ENCODE measurements at places on chromosomes 6 and 20. TPM values are rescaled to one million over a fixed set of nuclear protein-coding genes. Genes with fewer than 3 reads are reported as not detected.

The ECT2L gene
- total RNA-seq: not detected

The TMEM217 gene
- 9.6 TPM for total RNA-seq

The RFX6 gene
- total RNA-seq: not detected

The HLA-DOA gene
- 3.2 TPM for total RNA-seq

The SLC22A3 gene
- total RNA-seq: not detected

The CST4 gene
- not detected for total RNA-seq

The APMAP gene
- 33.7 TPM for total RNA-seq

The SNRPB gene
- total RNA-seq: 384 TPM

DNA sequence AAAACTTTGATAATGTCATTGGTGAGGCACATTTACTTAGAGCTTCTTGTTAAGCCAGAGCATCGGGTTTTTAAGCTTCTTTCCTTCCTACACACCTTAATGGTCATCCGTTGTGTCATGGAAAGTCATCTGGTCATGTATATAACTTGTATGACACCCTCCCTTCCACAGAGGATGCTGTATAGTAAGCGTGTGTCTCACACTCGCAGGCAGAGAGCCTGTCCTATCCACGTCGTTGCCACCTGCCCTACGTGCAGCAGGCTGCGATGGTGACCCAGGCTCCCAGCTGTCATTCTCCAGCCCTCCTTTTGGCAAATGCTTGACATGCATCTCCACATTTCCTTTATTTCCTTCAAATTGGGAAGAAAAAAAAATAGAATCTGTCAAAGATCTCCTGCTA is 85.6 kb downstream of the MYB start:
- no peak for DNase-seq

DNA sequence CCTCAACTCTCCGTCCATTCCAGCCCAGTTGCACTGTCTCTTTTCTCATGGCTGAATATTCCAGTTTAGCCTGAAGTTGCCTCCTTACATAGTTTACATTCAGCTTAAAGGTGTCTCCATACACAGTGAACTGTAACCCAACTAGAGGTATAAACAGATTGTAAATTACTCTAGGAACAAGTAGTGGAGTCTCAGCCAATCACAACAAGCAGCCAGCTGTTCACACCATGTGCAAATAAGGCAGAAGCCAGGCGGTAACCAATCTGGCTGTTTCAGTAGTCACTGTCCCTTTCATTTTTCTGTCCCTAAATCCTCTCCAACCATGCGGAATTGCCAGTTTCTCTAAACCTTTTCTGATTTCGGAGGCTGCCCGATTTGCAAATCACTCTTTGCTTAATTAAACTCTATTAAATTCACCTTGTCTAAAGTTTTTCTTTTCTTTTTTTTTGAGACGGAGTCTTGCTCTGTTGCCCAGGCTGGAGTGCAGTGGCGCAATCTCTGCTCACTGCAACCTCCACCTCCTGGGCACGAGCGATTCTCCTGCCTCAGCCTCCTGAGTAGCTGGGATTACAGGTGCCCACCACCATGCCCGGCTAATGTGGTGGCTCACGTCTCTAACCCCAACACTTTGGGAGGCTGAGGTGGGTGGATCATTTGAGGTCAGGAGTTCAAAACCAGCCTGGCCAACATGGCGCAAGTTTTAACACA is 37.6 kb upstream of the GFOD1 start:
- DNase-seq: no peak

DNA sequence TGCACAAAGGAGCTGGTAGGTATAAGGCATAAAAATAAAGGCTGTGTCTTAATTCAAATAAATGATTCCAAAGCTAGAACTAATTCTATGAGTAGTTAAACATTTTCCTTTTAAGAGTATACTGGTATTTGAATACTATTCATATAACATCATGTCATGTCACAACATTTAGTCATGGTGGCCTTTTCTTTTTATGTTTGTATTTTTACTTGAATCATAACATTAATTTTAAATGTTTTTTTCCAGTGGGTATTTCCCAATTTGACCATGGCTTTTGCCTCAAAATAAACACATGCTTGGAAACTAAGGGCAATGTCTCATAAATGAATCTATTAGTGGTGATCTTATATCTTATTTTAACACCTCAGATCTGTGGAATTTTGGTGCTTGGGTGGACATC is 177.1 kb downstream of the CD109 start:
- DNase-seq: no peak

GRCh38 chr20:31713312-31714273 is 9.1 kb downstream of the BCL2L1 start:
- DNase-seq: no peak

DNA sequence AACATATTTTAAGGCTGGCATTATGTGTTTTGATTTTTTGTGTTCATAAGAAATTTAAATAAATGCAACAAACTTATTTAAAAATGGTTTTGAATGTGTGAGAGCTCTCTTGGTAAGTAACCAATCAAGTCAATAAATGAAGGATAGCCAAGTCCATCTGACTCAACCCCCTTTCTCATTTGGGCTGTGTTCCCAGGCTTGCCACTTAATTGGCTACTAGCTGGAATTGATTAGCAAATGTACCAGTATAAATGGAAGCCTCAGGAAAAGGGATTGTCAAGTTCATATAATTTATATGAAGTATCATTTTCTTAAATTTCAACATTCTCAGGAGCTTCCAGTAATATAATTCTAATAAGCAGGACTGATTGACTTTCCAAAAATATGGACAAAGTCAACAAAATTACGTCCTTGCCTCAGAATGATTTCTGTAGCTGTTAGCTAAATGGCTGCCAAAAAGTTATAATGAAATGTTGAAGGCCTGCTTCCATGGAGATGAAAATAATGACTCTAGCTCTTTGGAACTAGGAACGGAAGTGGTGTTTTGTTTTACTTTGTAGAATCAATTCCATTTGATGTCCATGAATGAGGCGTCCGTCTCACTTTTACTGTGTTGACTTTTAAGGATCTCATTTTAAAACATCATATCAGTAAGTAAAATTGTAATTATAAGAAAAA is 614.9 kb downstream of the CDH26 start:
- DNase-seq: no peak

DNA sequence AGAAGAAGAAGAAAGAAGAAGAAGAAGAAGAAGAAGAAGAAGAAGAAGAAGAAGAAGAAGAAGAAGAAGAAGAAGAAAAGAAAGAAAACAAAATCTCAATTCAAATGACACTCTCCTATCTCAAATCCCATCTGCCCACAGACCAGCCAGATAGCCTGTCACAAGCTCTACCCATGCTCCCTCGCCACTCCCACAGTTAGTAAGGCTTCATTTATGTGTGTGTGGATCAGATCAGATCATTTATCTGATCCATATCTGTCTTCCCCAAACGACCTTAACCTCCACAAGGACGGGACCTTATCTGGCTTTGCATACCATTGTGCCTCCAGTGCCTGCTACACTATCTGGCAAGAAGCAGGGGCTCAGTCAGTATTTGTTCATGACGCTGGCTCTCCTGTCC is 81.9 kb upstream of the RREB1 start:
- no peak for DNase-seq

DNA sequence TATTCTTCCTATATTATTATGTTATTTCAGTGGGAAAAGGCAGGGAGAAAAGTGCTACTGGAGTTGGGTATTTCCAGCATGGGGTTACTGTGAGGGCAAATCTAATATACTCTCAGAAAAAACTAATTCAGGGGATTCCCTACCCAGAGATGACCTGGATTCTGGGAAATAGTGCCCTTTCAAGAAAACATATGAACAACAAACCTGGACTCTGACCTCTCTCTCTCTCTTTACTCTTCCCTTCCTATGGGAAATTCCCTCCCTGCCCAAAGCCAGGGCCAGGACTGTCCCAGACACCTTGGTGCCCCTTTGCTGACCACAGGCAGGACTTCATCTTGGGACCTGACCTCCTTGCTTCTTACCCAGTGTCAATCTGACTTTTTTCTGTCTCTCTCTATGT is 1.6 kb upstream of the UBD start:
- no peak for DNase-seq

DNA sequence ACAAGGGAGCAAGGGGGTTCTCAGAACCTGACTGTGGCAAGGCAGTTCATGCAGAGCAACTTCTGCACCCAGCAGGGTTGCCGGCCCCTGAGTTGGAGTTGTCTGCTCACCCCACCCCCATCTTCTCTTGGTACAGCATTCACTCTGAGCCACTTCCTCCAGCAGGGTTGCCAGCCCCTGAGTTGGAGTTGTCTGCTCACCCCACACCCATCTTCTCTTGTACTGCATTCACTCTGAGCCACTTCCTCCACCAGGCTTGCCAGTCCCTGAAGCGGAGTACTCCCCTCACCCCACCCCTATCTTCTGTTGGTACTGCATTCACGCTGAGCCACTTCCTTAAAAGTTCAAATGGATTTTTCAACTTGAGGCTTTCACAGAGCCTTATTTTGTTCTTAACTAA is 79.7 kb upstream of the SYNDIG1 start:
- peak; percentile 16 for DNase-seq

- DNase-seq: no peak
Observed at GRCh38 chr20:48392407-48393310, 435.1 kb downstream of the PREX1 start.

GRCh38 chr20:22619272-22619671 is 34.9 kb upstream of the FOXA2 start:
- DNase-seq: no peak

GRCh38 chr6:158769234-158769770 is 49.9 kb downstream of the EZR start:
- no peak for DNase-seq

GRCh38 chr6:110357664-110358552 is at the start of gene METTL24:
METTL24 (minus strand) TSS chr6:110358349; CDS start chr6:110358272, 77 bp downstream.
- peak; percentile 8 for DNase-seq

DNA sequence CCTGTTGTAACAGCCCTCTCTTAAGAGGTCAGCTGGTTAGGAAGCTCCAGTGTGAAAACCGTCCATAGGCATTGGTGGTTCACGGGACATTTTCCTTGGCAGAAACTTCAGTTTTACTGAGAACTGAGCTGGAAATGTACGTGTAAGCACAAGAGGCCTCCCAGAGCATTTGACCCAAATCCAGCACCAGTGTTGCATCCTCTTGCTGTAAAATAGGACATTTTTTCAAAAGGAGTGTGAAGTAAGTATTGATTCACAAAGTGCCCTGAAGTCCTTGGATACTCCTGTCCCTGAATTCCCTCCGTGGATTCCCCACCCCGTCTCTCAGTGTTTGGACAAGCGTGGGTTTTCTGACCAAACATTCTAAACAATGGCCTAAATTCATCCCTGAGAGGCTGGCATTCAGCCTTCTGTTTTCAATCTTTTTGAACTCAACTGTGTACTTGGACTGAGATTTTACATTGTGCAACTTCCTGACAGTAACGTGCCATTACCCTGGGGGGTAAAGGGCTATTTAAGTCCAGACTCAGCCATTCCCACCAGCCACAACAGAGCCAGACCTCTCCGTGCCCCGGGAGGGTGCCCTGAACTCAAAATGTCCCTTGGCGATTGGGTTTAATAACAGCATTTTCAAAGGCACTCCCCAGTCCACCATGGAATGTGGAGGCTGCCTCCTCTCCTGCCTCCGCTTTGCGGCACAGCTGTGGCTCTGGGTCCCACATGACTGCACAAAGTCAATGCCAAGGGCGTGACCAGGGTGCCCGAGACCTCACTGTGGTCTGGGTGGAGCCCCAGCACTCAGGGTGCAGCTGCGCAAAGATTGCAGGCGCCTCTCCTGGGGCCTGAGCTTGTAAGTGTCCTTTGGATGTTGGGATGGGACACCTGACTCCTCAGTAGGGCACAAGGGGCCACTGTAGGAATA is 92.7 kb upstream of the AFDN start:
- no peak for DNase-seq

- no peak for DNase-seq
Observed at GRCh38 chr20:22226849-22227700, 357.3 kb downstream of the FOXA2 start.

DNA sequence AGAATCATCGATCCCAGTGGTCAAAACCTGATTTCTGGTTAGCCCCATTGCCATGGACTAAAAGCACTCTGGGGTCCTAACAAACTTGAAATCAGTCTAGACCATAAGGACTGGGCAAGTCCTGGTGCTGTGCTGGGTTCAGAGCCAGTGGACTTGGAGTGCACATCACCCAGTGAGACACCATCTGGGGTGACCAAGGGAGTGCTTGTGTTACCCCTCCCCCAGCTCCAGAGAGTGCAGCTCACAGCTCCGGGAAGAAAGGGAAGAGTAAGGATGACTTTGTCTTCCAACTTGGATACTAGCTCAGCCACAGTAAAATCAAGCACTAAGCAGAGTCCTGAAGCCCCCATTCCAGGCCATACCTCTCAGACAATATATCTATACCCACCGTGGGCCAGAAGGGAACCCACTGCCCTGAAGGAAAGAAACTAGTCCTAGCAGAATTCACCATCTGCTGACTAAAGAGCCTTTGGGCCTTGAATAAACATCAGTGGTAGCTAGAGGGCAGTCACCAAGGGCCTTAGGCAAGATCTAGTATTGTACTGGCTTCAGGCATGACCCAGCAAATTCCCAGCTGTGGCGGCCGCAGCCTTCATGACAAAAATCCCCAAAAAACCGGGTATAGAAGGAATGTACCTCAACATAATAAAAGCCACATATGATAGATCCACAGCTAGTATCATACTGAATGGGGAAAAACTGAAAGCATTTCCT is 153.5 kb upstream of the OGFRL1 start:
- no peak for DNase-seq

GRCh38 chr20:22829356-22829755 is 205.8 kb upstream of the SSTR4 start:
- no peak for DNase-seq

GRCh38 chr20:4102381-4102780 is 87.0 kb upstream of the RNF24 start:
- no peak for DNase-seq

GRCh38 chr6:95249175-95249574 is 328.2 kb upstream of the MANEA start:
- no peak for DNase-seq

- no peak for DNase-seq
Observed at GRCh38 chr6:134964451-134965203, 14.7 kb upstream of the ALDH8A1 start.

DNA sequence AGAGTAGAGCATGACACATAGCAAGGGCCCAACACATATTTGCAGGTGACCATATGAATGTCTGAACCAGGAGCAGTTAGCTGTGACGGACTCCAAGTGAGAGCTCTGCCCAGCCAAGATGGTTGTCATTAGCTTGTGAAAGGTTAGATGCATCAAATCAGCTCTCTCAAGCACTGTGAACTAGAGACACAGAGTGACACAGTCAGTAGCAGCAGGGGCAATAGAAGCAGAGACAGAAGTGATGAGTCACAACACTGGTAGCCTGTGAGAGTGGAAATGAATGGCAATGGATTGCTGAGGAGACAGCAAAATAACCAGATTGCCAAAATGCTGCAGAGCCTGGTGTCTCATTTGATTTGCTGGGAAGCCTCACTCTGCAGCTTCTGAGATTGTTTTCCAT is 558.9 kb downstream of the PKHD1 start:
- no peak for DNase-seq

- no peak for DNase-seq
Observed at GRCh38 chr6:115612796-115613479, 447.8 kb downstream of the FRK start.

GRCh38 chr20:25418776-25419175 is 11.3 kb downstream of the GINS1 start:
- no peak for DNase-seq

- DNase-seq: no peak
Observed at GRCh38 chr6:167676666-167677421, 149.9 kb upstream of the AFDN start.
